ENCODE measurements at places on chromosomes 12 and 14.

DNA sequence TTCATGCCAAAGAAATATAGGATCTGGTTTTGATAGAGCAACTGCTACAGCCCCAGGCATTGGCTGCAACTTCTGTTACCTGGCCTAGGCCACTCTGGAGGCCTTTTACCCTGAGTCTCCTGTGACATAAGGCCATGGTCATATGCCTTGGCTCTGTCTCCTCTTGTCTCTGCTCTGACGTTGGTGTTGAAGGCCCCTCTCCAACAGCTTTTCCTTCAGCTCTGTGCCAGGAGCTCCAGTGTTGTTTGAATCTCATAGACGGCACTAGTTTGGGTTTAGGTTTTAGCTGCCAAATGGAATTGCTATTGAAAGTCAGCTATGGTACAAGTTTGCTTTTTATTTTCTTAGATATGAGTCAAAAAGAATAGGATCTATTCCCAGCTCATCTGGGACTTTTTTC, 41.1 kb downstream of the TTLL5 start:
- DNase-seq, result no peak

GRCh38 chr12:48996794-48997718, 2.1 kb downstream of the DDN start:
- peak; percentile 62 for DNase-seq

GRCh38 chr12:91241756-91242155, 59.1 kb upstream of the DCN start:
- no peak for DNase-seq

DNA sequence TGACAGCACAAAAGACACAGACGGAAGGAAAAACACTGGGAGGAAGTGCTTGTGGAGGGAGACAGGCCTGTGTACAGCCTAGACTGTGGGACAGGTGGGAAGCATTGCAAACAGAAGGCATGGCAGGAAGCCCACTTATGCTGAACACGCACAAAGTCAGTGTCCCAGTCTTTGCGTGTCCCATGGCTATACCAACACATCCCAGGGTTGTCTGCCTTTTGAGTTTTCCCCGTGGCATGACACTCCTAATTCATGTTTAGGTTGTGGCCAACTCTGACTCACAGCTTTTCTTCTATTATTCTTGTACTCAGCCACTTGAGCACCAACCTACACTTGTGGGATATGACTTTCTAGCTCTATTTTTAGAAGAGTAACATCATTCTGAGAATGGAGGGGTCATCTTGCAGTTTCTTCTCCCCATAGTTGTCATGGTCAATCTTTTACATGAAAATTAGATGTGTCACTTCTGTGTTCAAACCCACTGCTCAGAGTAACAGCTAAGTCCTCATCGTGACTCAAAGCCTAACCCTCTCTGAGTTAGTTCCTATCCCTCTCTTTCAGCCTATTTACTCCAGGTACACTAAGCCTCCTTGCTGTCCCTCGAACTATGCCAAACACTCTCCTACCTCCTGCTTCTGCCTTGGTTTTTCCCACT, 27.5 kb upstream of the JPH4 start:
- no peak for DNase-seq

GRCh38 chr14:104341532-104342434, 203.4 kb downstream of the KIF26A start:
- no peak for DNase-seq

- no peak for DNase-seq
Observed at GRCh38 chr12:11839091-11839641, 189.7 kb downstream of the ETV6 start.

GRCh38 chr12:25362646-25363045, 111.9 kb upstream of the KRAS start:
- DNase-seq, result no peak

- DNase-seq, result no peak
Observed at GRCh38 chr12:91951571-91951970, 194.1 kb downstream of the BTG1 start.

- DNase-seq, result no peak
Observed at GRCh38 chr12:114903083-114903691, 219.2 kb upstream of the TBX3 start.

DNA sequence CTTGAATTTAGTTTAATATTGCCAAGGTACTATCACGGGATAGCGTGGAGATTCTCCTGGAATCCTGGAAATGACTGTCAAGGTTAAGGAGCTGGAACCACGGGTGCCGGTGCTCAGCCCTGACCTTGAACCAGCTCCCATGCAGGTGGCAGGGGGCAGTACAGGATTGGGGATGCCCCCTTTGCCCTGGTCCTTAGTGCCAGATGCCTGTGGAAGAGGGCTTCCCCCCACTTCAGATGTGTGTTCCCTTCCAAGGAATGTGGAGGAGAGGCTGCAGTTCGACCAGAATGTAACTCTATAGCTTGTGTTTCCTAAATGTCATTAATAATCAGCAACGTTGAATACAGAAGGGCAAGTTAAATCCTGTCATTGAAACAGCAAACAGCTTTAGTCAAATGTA, 258.9 kb downstream of the VRK1 start:
- DNase-seq, result peak; percentile 35

DNA sequence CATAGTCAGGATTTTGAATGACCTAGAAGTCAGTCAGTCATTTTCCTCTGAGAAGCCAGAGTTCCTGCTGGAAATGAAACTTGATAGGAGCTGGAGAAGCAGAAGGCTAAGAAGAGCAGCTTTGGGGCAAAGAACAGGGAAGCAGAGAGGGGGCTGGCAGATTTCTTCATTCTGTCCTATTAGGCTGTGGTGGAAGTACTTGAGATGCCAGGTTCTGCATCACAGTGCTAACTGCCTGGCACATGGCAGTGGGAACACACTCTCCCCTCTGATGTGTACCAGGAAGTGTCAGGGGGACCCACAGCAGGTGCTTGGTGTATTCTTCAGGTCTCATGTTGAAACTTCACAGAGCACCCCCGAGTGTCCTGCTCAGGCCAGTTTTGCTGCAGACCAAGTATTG, 61.0 kb downstream of the SUSD6 start:
- no peak for DNase-seq

GRCh38 chr12:3230758-3231375, 153.7 kb downstream of the TSPAN9 start:
- DNase-seq, result no peak

DNA sequence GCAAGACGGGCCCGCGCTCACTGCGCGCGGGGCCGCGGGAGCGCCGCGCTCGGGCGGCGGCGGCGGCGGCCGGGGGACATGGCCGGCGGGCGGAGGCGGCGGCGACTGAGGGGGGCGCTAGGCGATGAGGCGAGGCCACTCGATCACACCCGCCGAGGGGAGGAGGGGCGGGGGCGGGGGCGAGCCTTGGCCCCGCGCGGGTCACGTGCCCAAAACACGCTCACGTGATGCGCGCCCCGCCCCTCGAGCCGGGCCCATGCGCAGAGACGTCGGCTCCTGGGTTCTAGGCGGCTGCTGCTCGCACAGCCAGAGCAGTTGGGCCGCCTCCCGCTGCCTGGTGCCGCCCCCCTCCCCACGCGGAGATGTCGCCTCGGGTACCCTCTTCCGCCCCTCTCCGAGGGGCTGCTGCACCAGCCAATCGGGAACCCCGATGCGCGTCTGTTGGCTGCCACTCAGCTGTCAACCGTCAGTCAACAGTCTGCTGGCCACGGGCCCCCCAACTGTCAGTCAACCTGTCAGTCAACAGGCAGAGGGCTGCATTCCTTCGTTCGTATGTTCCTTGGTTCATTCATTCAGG, at the start of gene SPPL3:
SPPL3 (minus strand) TSS at position 162 of the 577 bp plus-strand sequence. CDS start 491 bp downstream, outside the sequence.
- peak; percentile 91 for DNase-seq

- no peak for DNase-seq
Observed at GRCh38 chr12:52155048-52155868, 36.6 kb downstream of the KRT80 start.

GRCh38 chr12:121845701-121846100, 13.0 kb downstream of the HPD start:
- no peak for DNase-seq

- no peak for DNase-seq
Observed at GRCh38 chr12:85951823-85952222, 77.7 kb downstream of the NTS start.

- DNase-seq, result no peak
Observed at GRCh38 chr12:70698345-70698744, 61.1 kb upstream of the PTPRB start.

GRCh38 chr12:111344254-111344875, 24.5 kb downstream of the PHETA1 start:
- DNase-seq, result no peak

DNA sequence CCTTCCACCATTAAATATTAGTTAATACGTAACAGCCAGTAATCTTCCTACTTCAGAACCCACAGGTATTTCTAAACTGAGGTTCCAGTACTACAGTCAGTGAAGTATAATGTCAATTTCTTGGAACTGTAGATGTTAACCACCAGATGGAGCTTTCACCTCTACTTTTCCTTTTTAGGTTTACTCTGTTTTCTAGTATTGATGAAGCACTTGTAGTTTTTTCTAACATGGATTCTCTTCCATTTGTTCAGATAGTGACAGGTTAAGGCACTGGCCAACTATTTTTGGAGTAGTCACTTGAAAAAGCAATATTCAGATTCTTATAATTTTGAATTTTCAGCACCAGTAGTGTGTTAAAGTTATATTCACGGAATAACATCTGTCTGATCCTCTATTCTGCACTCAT, 4.6 kb upstream of the SEC23A start:
- DNase-seq, result peak; percentile 38

- no peak for DNase-seq
Observed at GRCh38 chr12:116882742-116883141, 1.5 kb upstream of the HRK start.

- DNase-seq, result no peak
Observed at GRCh38 chr14:74988131-74988530, 14.6 kb upstream of the EIF2B2 start.

DNA sequence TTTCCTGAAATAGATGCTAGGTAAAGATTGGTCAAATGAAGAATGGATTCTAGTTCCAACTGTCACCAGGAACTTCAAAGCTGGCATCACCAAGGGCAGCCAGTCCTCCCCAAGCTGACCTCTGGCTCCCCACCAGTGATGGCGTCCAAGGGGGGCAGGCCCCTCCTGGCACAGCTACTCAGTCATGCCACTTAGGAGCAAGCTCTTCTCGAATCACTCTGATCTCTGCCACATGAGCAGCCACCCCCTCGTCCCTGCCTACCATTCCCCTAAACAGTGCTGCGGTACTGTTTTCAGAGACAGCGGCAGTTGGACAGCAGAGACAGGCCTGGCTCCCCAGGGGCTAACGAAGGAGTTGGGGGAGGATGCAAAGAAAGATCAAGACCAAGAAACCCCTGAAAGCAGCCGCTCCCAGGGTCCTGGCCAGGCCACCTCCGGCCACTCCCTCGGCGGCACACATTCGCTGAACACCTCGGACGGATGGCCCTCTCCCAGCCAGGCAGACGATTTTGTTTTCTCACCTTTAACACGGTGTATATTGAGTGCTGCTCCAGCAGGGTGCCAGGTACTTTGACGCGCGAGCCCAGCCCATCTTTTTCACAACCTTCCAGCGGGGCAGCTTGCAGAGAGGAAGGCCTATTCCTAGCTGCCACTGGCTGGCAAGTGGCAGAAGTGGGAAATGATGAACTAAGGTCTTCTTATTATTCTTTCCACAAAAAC, 47.4 kb downstream of the ARL6IP4 start:
- DNase-seq, result no peak

GRCh38 chr14:96705422-96706092, 91.6 kb upstream of the VRK1 start:
- no peak for DNase-seq

DNA sequence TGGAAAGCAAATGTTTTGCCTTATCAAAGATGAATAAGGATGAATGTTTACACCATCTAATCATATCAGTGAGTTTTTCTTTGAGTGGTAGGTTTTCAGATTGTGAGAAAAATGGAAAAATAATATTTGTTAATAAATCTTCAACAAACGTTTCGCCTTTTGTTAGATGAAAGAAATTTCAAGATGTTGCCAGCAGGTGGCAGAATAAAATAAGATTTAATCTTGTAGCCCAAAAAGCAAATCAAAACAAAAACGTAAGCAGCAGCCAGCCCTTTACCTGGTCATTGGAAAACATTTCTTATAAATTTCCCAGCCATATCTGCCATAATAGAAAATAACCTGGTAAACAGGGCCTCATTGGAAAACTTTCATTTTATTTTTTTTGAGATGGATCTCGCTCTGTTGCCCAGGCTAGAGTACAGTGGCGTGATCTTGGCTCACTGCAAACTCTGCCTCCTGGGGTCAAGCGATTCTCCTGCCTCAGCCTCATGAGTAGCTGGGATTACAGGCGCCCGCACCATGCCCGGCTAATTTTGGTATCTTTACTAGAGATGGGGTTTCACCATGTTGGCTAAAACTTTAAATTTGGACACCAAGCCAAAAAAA, 15.4 kb upstream of the TMEM120B start:
- DNase-seq, result peak; percentile 63

DNA sequence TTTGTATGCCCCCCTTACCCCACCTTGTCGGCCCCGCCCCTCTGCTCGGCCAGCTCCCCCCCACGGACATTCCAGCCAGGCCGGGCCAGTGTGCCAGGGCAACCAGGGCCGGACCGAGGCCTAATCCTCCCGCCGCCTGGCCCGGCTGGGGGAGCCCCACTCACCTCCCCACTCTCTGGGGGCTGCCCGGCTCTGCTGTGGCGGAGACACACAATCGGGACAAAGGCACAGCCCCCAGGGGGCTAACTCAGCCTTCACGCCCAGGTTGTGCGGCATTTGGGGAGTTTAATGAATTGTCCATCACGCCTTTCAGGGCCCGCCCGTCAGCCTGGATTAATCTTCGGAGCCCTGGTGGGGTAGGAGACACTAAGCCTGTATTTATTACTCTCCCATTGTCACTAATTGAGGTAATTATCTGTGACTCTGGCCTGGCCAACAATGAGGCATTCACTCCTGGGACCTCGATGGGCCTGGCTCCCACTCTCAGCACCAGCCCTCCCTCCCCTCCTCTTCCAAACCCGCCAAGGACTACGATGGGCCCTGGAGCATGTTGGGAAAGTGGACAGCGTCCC, 8.7 kb downstream of the WNT1 start:
- DNase-seq, result no peak

GRCh38 chr12:101327546-101327945, 47.6 kb downstream of the UTP20 start:
- no peak for DNase-seq

GRCh38 chr12:5407034-5407856, 24.7 kb upstream of the NTF3 start:
- DNase-seq, result no peak

DNA sequence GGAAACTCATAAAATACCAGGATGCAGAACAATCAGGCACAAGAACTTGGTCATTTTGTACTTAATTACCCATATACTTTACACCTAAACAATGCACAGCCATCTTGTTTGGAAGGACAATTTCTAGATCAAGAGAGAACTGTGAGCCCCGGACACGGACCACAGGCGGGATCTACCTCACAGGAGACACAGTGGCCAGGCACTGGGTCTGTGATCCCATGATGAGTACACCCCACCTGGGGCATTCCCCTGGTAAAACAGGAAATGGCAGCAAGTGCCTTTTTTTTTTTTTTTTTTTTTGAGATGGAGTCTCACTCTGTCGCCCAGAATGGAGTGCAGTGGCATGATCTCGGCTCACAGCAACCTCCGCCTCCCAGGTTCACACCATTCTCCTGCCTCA, 15.2 kb downstream of the GOLGA3 start:
- DNase-seq, result no peak

DNA sequence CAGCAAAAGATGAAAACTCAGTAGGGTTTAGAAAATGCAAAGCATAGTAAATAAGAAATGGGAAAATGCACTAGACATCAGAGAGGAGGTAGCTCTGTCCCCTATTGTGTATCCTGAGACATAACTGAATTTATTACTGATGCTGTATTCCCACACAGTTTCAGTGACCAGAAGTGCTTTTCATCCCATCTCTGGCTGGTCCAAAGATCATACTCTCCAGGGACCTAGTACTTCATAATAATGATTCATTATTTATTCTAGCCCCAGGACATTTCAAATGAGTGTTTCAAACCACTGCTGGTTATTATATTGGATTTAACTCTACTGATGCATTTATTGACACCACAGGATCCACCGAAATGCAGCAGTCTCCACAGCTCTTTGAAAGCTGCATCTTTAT, 163.3 kb downstream of the PAWR start:
- DNase-seq, result no peak
